Stimulated activated CD4-positive, alpha-beta T cell treated with anti-CD3 and anti-CD28 coated beads, Interleukin-2, amount 100 ng/mL, for 48 hours (primary cell): ENCODE measurements at places on chromosomes 1 and 21.

GRCh38 chr21:41548781-41549180 is 40.8 kb upstream of the TMPRSS2 start:
- DNase-seq: no peak

DNA sequence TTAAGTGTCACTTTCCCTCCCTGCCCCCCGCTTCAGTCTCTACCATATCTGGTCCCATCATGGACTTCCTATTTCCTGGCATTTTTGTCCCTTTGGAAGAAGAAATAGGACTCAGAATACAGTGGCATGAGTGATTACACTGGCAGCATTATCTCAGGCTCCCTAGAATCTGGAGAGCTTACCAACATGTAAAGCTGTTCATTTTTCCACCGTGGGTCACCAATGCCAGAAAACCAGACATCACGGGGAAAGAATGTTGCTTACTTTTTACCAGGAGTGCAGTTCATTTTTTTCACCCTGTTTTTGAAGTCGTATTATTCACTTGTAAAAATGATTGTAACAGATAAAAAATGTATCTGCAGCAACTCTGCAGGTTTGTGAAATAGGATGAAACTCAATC is 44.8 kb downstream of the BACH1 start:
- no peak for DNase-seq

GRCh38 chr1:87972811-87973210 is 644.1 kb downstream of the LMO4 start:
- DNase-seq: no peak

- no peak for DNase-seq
Observed at GRCh38 chr1:46512135-46512791, 22.6 kb downstream of the DMBX1 start.

DNA sequence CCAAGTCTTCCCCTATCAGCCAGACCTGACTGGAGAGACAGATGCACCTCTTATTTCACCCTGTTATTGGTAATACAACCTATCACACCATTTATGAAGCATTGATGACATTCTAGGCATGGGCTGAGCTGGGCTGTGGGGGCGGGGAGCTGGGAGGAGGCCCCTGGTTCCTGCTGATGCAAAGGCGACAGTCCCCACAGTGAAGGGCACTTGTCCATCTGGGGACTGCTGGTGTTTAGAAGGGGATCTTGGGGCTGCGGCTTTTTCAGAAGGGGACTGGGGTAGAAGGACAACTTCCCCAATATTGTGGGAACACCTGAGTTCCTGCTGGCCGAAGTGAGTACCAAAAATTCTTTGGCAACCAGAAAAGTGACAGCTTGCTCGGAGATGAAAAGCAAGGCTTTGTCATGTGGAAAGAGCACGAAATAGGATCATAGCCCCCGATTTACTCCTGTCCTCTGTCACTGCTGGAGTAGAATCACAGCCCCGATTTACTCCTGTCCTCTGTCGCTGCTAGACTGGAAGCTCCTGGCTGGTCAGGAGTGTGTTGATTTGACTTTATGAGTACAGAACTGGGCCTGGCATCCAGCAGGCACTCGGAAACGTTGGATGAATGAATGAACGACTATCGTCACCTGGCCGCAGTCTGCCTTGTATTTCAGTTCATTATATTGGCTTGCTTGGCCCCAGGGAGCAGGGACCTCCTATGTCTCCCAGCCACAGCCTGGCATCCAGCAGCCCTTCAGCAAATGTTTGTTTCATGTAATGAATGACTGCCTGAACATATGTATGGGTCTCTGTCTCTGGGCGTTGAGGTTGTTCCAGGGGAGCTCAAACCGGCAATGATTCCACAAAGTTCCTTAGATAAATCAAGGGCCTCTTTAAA is 16.5 kb upstream of the ETV3L start:
- DNase-seq: no peak

DNA sequence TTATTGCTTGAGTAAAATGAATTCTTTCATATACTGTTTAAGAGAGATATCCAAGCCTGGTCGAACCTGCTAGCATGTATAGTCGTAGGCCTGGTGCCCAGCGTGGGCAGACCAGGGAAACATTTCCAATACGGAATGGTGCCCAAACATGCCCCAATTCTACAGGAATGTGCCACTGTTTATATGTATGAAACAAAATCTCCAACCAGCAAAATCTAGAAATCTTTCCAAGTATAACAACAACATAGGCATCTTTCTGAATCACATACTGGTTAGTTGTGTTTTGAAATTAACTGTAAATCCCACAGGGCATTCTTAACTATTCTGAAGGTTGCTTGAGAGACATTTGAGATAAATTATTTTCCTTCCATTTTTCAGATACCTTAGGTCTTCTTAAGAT is 17.0 kb upstream of the ABCD3 start:
- DNase-seq: no peak

GRCh38 chr1:101451888-101452287 is 215.1 kb downstream of the S1PR1 start:
- no peak for DNase-seq

GRCh38 chr1:198185759-198186158 is 29.0 kb downstream of the NEK7 start:
- DNase-seq: no peak

GRCh38 chr1:11729498-11730428 is 6.2 kb upstream of the AGTRAP start:
- DNase-seq: no peak

GRCh38 chr1:8845104-8846097 is 28.0 kb upstream of the RERE start:
- DNase-seq: no peak

GRCh38 chr1:79887059-79887458 is 880.5 kb upstream of the ADGRL4 start:
- no peak for DNase-seq
